ENCODE measurements at places on chromosomes 1 and 21. TPM values are rescaled to one million over a fixed set of nuclear protein-coding genes. Genes with fewer than 3 reads are reported as not detected.

CELA3B gene
- not detected for total RNA-seq

DNA sequence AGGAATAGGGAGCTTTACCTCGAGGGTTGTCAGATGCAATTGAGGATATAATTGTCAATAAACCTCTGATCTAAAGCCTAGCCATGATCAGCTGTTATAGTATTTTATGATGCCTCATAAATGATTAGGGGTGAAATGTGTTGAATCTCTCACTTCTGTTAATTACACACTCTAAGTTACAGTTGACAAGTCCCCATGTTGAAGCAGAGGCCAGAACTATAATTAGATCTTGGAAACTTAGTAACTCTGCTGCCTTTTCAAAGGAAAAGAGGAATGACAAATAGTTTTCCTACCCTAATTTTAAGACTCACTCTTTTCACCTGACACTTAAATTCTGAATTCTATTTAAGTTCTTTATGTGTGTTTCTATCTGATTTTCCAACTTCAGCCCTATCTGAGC, 33.8 kb downstream of the CCSAP start:
- H3K27ac ChIP-seq: no peak overlapping the region
- H3K27me3 ChIP-seq: no peaks in the 10 kb centered on the region
- H3K4me1 ChIP-seq: no peaks in the 10 kb centered on the region
- no peak for DNase-seq
- no peaks in the 10 kb centered on the region for H3K36me3 ChIP-seq

DNA sequence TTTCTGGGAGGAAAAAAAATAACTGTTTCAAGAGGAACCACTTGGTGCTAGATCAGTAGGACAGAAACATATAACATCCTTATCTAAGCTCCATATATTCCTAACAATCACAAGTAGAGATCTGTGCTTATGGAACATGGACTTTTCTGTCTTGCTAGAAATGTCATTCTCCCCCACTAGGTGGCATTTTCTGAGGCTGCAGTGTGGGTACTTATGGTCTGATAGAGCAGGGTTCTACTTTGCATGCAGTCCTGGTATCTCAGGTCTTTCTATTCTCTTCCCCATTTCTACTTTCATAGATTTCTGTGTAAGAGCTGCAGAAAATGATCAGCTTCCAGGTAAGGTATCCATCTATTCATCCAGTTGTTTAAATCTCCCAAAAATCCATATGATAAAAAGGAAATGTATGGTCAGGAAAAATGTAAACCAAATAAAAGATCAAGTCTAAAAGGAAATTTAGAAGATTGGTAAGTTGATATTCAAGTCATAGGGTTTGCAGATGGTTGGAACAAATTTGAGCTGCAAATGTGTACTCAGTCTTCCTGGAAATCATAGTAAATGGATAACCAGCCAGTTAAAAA, 1.5 kb downstream of the ZNF684 start:
- H3K36me3 ChIP-seq: no peaks in the 10 kb centered on the region
- H3K4me3 ChIP-seq: no peak overlapping the region
- no peaks in the 10 kb centered on the region for H3K27me3 ChIP-seq
- no peak overlapping the region for H3K27ac ChIP-seq

GRCh38 chr1:80450711-80451110, 1350.0 kb upstream of the ADGRL2 start:
- no peaks in the 10 kb centered on the region for H3K36me3 ChIP-seq
- DNase-seq: no peak
- H3K4me1 ChIP-seq: no peaks in the 10 kb centered on the region

DNA sequence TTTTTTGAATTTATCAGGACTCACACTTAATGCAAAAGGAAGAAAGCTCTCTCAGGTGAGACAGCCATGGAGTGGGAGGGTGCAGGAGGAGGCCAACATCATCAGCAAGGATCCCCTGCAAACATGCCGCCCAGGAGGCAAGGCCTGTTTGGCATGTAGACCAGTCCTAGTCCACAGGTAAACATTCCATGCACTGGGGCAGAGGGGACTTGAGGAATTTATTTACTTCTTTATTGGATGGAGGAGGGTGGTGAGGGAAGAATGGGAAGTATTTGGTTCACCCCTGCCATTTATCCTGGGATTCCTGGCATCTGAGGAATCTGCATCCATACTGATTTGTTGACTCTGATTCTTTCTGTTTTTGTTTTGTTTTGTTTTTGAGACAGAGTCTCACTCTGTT, 1.5 kb upstream of the UQCRHL start:
- H3K27ac ChIP-seq: no peak overlapping the region
- no peaks in the 10 kb centered on the region for H3K27me3 ChIP-seq
- no peaks in the 10 kb centered on the region for H3K36me3 ChIP-seq
- no peak for DNase-seq

NTMT2 gene
- not detected for total RNA-seq

DNA sequence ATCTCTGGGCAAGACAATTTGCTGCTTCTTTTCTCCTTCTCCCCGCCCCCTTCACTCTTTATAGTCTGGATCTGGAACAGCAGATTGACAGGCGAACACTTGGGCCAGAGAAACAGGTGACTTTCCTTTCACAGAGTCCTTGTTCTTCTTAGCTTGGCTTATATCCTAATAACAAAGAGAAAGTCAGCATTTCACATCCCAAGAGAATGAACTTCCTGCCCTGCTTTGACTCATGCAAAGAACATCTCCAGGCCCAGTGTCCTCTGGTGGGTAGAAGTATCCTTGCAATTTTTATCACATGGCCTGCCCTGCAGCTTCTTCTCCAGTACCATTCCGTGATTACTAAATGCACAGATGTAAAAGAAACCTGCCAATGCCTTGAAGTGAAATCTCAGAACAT, 764.4 kb downstream of the ADGRL2 start:
- H3K4me3 ChIP-seq: no peak overlapping the region
- H3K27me3 ChIP-seq: no peaks in the 10 kb centered on the region
- peak overlapping the region; percentile 46 for H3K27ac ChIP-seq
- no peaks in the 10 kb centered on the region for H3K4me1 ChIP-seq
- no peaks in the 10 kb centered on the region for H3K36me3 ChIP-seq
- peak; percentile 30 for DNase-seq
